ENCODE measurements at places on chromosomes 13 and 19.

DNA sequence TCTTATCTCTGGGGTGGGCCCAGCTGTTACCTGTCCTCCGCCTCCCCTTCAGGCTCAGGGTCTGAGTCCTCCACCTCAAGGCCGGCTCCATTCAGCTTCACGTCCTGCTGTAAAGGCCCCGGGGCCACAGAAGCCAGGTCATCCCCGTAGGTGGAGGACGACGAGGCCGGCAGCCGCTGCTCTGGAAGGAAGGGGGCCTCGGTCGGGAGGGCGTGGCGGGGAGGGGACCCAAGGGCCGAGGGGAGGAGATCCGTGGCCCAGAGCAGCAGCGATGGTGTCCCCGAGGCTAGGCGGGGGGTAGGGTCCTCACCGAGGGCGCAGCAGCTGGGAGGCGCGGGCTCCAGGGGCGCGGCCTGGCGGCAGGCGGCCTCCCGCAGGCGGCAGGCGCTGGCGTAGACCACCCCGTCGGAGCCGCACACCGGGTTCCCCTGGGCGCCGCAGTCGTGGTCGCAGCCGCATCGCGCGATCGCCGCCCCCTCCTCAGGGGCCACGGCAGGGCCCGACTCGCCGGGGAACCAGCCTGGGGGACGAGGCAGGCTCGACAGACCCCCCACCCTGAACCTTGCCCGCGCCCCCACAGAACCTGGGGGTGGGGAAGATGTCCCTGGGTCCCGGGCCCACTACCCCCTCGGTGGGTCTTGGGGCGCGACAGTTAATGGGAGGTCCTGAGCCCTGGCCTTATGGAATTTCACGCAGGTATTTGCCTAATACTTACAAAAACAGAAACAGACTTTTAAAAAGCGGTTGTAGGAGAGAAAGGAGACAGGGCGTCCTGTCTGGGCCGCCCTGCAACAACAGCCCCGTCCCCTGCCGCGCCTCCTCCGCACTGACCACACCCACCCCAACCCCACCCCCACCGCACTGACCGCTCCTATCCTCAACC lies 7.6 kb downstream of the F2RL3 start:
- DNase-seq: no peak

DNA sequence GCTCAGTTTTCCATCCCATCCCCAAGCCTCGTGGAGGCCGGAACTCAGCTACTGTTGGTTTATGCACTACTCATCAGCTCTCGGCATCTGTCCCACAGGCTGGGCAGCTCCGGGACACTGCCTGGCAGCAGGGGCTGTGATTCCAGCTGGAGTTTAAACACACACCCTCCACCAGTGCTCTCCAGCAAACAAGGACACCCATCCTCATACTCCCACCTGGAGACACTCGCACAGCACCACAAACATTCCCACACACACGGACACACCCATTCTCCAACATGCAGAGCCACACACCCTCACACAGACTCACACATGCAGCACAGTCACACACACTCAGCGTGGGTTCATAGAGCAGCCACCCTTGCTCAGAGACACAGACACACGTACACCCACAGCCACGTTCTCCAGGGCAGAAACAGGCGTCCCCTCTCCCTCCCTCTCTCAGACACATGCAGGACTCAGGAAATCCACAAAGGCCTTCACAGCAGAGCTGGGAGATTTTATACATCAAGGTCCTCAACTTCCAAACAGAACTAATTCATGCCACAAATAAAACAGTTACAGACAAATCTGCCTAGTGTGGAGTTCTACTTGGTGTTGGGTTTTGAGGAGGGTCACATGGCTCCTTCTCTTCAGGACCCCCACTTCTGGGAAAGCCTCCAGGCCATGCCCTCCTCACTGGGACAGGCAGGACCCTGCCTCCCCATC lies 785.4 kb downstream of the UQCRFS1 start:
- no peak for DNase-seq

DNA sequence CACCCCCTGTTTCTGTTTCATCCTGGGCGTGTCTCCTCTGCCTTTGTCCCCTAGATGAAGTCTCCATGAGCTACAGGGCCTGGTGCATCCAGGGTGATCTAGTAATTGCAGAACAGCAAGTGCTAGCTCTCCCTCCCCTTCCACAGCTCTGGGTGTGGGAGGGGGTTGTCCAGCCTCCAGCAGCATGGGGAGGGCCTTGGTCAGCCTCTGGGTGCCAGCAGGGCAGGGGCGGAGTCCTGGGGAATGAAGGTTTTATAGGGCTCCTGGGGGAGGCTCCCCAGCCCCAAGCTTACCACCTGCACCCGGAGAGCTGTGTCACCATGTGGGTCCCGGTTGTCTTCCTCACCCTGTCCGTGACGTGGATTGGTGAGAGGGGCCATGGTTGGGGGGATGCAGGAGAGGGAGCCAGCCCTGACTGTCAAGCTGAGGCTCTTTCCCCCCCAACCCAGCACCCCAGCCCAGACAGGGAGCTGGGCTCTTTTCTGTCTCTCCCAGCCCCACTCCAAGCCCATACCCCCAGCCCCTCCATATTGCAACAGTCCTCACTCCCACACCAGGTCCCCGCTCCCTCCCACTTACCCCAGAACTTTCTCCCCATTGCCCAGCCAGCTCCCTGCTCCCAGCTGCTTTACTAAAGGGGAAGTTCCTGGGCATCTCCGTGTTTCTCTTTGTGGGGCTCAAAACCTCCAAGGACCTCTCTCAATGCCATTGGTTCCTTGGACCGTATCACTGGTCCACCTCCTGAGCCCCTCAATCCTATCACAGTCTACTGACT lies at the start of gene KLK3:
Gene KLK3 (plus strand): TSS at position 280 of the 775 bp plus-strand sequence. CDS start 41 bp downstream, at position 321.
- DNase-seq: no peak

GRCh38 chr13:75812751-75813181 lies 176.6 kb downstream of the LMO7 start:
- no peak for DNase-seq

DNA sequence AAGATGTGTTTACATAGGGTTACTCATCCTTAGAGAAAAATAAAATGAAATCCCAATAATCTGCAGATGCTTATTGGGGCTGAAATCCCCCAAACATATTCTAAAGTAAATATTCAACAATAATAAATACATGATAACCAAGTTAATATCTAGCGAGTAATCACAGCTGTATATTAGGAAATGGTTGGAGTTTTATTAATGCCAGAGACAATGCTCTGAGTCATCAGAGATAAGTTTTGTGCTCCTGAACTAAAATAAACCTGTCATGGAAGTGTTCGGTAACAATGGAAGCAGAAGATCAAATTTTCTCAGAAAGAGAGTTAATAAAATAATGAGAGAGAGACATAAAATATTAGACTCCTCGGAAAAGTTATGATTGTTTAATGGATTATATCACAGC lies 31.4 kb downstream of the FLT1 start:
- no peak for DNase-seq

DNA sequence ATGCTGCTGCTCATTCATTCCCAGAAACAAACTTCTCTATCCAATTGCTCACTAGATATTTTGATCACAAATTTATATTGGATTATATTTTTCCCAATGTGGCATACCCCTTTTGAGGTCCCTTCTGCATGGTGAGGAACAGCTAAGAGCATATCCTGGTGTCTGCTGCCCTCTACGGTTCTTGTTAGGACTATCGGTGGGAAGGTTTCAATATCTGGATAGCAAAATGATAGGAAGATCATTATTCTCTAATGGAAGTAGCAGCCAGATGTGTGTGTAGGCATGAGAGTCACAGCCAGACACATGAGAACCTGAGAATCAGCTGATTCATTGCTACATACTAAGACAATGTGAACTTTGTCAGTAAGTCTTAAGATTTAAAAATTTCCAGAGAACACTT lies 1422.4 kb upstream of the MIR17HG start:
- no peak for DNase-seq

GRCh38 chr13:114090476-114090875 lies 41.9 kb downstream of the RASA3 start:
- DNase-seq: no peak

DNA sequence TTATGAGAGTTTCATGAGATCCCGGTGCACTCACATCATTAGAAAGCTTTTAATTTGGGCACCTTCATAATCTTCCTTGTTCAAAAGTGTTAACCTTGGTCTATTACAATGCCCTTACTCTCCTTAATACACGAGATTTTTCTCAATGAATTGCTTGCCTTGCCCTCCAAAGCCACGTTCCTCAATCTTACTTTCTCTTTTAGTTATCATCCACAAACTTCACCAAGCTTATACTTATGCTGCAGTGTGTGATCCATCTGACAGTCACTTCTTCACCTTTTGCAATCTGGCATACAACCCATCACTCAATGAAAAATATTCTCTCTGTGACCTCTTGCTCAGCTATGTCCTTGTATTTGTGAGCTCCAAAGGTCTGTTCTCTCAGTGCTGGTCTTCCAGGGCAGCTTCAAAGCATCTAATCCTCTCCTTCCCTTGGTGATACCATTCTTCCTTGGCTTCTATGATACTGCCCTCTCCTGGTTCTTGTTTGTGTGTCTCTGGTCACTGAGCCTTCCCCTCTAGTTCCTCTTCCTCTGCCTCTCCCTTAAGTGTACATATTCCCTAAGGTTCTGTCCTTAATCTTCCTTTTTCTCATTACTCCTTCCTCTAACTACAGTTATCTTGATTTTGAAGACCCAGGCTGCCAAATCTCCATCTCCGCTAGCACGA lies 202.2 kb upstream of the STARD13 start:
- no peak for DNase-seq

GRCh38 chr13:73216381-73216831 lies 157.6 kb downstream of the KLF5 start:
- DNase-seq: no peak

- DNase-seq: no peak
Measured at GRCh38 chr19:58518256-58519086, 1.1 kb downstream of the ZBTB45 start.

GRCh38 chr19:44570984-44571684 lies 41.7 kb upstream of the CEACAM20 start:
- peak; percentile 62 for DNase-seq

DNA sequence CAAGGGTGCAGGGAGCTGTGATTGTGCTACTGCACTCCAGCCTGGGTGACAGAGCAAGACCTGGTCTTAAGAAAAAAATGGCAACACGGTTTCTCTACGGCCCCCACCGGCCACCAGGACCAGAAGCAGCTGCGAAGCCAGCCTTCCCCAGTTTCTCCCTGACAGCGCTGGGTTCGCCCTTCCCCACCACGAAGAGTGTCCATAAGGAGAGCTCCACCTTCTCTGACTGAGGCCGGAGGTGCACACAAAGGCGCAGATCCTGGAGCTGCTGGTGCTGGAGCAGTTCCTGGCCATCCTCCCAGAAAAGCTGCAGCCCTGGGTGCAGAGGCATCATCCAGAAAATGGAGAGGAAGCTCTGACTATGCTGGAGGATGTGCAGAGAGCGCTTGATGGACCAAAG lies 52.2 kb upstream of the ZNF599 start:
- DNase-seq: no peak

- DNase-seq: no peak
Measured at GRCh38 chr19:28746478-28746877, 466.5 kb downstream of the UQCRFS1 start.

- DNase-seq: no peak
Measured at GRCh38 chr19:30861919-30862318, 487.3 kb downstream of the TSHZ3 start.

- DNase-seq: no peak
Measured at GRCh38 chr13:89748716-89749115, 1598.8 kb upstream of the MIR17HG start.

GRCh38 chr19:41553804-41554203 lies 22.2 kb upstream of the CEACAM21 start:
- DNase-seq: no peak

GRCh38 chr13:114142640-114143490 lies 10.4 kb upstream of the RASA3 start:
- peak; percentile 26 for DNase-seq

- no peak for DNase-seq
Measured at GRCh38 chr19:18771328-18772242, 19.5 kb downstream of the COMP start.

- no peak for DNase-seq
Measured at GRCh38 chr13:34506796-34507195, 435.3 kb upstream of the NBEA start.

- DNase-seq: no peak
Measured at GRCh38 chr13:41960211-41960636, 685 bp downstream of the VWA8 start.

DNA sequence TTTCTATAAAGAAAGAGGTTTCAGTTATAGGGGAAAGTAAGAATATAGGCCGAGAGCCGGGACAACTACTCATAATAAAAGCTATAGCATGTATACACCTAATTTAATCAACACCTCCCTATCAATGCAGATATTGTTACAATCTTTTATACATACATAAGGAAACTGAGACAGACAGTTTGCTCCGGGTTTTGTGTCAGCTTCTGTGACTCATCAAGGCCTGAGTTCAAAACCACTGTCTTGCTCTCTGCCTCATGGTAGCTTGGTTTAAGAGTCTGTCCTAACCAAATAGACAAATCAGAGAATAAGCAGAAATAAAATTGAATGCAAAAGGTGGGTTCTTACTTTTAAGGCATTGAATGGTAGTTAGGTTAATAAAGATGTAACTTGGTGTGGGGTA lies 222.9 kb downstream of the GGACT start:
- no peak for DNase-seq

- no peak for DNase-seq
Measured at GRCh38 chr19:28358633-28359032, 854.3 kb downstream of the UQCRFS1 start.

DNA sequence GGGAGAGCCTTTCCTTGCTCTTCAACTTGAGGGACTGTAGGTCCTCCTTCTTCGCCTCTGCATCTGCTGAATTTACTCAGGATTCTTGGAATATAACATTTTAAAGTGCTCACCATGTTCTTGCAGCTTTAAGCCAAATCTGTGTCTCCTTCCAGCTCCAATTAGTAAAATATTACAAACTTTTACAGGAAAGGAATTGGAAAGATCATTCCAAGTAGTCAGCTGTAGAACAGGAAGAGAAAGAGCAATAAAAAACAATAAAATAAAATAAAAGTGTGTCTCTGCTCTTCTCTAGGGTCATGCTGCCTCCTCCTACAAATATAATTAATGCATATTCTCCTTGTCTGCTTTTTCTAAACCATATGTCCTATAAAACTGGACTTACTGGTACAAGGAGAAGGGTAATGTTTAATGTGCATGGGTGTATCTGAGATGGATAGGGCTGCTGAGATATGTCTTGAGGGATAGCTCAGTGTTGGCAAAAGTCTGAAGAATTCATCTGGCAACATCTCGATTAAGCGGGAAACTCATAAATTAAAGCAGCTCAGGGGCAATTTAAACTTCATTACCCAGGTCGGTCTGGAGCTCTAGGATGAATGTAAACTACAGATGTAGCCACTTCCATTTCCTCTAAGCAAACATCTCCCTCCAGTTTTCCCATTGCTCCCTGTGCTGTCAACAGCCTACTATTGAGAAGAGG lies 25.0 kb downstream of the ENOX1 start:
- no peak for DNase-seq

GRCh38 chr19:4114181-4114580 lies 9.7 kb downstream of the MAP2K2 start:
- DNase-seq: no peak

DNA sequence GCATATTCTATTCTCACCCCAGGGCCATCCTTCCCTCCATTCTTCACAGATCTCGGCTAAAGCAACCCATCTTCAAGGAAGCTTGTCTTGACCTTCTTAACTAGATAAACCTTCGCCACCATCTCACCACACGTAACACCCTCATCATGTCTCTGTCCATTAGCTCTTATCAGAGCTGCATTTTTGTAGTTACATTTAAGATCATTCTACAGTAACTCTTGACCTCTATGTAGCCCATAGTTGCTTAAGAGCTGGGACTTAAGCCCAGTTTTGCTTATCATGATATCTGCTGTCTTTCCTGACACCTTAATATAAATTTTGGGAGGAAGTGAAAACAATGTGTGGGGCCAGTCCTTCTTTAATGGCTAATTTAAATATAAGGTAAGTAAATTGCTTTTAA lies 345.1 kb downstream of the MTUS2 start:
- no peak for DNase-seq

GRCh38 chr19:4007836-4008539 lies 452 bp downstream of the PIAS4 start:
- peak; percentile 32 for DNase-seq
